ENCODE measurements at places on chromosomes 12 and 14. TPM values are rescaled to one million over a fixed set of nuclear protein-coding genes. Genes with fewer than 3 reads are reported as not detected.

DEPDC4 gene
- 5.5 TPM for total RNA-seq

C12orf50 gene
- not detected for total RNA-seq

RDH5 gene
- total RNA-seq, result 12.6 TPM

GPRC5D gene
- not detected for total RNA-seq

GNG2 gene
- total RNA-seq, result 2.7 TPM

TEP1 gene
- total RNA-seq, result 25.8 TPM

DNA sequence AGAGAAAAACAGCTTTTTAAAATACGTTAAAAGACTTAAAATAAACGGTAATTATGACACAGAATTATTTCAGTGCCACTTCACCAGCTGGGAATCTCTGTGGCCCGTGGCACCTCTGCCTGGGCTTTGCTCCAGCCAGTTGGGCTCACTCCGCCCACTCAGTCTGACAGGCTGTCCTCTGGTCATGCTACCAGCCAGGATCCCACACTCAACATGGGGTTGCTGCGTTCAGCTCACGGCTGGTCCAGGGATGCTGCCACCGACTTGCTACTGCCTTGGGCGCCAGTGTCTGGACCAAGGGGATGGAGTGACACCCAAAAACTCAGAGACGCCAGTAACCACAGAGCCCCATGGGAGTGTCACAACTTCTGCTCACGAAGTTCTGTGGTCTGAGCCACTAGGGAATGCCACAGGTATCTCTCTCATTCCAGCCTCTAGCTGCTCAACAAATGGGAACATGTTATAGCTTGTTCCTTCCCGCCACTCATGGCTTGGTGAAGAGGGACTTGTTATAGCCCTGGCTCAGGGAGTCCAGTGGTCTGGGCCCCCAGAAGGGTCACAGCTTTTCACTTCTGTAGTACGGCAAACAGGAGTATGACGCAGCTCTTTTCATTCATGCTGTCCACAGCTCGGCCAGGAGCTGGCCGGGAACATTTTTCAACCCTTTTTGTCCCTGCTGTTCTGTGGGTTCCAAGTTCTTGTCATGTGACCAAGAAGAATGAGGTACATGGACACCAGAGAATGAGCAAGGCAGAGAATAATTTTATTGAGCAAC, 23.4 kb upstream of the ATXN7L3B start:
- DNase-seq, result no peak

- DNase-seq, result no peak
Observed at GRCh38 chr14:77589099-77589498, 27.3 kb downstream of the SPTLC2 start.

DNA sequence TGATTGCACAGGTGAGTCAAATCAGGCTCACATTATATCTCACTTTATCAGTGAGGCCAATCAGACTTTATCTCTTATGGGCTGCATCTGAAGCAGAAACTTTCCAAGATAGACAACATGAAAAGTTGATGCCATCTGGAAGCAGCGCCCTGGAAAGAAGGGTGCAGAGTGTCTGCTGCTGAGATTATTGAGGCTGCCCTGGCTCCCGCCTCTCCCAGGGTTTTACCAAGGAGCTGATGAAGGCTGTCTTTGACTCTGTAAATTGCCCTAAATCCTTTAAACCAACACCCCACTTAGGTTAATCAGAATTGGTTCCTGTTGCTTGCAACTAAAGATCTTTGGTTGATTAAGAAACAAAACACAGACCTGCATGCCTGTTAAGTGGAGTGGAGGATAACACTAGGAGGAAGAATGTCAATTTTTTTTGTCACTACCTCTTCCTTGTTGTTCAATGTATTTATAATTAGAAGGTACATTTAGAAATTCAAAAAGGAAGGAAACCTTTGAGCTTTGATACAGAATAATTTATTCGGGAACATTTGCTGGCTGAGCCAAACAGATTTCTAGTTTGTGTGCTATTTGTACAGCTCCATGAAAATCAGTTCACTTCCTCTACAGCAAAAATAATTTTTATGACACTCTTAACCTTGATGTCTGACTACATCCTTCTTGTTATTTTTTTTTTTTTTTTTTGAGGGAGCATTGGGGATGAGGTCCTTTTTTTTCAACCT, 104.1 kb downstream of the VEZT start:
- no peak for DNase-seq

DNA sequence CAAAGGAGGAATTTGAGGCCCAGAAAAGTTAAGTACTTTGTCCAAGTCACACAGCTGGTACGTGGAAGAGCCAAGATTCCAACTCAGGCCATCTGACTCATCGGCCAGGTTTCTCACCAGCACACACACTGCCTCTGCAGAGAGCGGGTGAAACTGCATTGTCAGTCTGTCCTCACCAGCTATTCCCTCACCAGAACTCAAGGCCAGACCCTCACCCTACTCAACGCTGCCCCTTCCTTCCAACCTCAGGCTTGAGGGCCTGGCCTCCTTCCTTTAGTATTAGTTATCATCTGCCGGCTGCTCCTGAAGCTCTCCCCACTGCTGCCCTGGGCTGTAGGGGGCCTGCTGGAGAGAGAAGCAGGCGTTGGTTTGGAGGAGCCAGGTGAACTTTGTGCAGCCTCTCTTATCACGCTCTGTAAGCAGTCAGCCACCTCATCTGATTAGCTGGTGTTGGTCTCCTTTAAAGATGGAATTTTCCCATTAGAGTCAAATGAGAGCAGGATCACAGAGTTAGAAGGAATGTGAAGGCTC, 16.6 kb upstream of the PLEK2 start:
- DNase-seq, result no peak

- DNase-seq, result no peak
Observed at GRCh38 chr12:95944108-95944704, 1.1 kb downstream of the AMDHD1 start.

DNA sequence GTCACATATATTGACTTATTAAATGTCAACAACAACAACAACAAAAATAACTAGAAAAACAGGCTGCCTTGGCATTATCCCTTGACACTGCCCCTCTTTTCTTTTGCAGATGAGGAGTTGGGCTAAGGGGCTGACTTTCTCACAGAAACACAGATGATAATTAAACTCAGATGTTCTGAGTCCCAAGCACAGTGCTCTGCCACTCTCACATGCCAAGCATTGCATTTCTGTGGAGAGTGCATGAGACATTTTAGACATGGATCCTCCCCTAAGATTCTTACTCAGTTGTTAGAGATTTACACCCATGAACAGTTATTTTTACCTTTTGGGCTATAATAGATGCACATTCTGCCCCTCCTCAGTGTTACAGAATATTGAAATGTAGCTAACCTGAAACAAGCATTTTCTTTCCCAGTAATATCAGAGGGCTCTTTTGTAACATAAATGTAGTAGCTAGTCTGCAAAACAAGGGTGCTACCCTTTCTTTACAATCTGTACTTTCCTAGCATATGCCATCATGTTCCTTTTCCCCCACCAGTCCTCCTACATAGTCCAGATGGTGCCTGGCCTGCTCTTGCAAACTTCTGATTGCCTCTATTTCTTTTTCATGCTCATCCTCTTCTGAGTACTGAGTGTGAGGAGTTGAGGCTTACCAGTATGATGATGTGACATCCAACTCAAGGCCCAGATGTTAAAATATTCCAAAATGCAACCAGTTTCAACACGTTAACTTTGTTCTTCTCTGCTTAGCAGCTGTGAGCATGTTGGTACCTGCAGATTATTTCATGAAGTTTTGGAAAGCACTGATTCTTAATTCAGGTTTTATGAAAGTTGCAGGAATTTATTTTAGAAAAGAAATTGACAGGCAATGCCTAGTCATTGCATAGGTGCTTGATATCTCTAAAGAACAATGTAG, 125.0 kb upstream of the ATP2B1 start:
- DNase-seq, result no peak

- DNase-seq, result no peak
Observed at GRCh38 chr12:118590406-118591150, 214.2 kb downstream of the SUDS3 start.

DNA sequence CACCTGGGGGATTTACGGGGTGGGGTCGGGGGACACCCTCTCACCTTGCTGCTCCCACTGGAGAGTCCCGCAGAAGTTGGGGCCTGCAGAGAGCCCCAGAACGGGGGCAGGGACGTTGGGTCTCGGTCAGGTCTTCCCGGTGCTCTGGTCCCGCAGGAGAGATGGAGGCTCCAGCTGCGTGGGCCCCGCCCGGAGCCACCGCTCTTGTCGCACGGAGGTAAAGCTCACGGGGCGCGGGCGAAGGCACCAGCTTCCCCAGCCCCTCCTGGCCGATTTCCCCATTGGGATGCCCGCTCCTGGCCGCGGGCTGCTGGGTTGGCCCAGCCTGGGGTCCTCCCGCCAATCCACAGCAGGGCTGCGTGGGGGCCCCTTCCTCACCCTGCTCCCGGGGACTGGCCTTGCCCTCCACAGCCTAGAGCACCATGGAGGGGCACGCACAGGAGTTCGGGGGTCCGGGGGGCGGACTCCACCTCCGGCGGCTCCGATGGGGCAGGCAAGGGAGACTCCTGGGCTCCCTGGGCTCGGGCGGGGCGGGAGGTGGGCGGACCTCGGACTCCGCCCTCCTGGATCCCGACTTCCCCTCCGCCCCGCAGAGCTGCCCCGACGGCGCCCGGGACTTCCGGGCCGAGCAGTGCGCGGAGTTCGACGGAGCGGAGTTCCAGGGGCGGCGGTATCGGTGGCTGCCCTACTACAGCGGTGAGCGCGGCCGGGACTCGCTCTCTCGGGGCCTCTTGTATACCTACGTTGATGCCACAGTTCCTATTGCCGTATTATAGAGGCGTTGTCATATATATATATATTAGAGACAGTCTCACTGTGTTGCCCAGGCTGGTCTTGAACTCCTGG, 8.4 kb downstream of the PAPLN start:
- DNase-seq, result no peak

DNA sequence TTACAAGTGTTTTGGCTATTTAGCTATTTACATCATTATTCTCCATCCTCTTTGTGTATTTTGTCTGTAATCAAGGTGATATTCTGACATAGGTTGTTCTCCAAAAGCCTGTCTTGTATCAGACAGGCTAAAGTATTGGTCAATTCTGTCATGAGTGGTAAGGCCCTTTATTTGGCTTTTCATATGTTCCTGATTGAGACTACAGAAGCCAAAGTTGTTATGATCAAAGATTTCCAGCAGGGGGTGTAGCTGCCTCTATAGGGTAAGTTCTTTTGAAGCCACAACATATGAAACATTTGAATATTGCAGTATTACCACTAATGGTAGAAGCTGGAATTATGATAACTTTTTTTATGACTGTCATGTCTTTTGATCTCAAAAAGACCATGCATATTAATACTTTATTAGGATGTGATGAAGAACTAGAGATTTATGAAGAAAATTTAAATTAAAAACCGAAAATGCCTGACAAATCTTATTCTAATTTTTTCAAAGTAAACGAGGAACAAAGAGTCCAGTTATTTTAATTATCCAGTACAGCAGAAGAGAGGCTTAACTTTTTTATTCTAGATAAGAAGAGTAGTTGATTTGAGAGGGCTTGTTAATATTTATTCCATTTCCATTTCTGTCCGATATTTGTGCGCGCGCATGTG, 3.4 kb upstream of the ARHGAP5 start:
- DNase-seq, result peak; percentile 78

DNA sequence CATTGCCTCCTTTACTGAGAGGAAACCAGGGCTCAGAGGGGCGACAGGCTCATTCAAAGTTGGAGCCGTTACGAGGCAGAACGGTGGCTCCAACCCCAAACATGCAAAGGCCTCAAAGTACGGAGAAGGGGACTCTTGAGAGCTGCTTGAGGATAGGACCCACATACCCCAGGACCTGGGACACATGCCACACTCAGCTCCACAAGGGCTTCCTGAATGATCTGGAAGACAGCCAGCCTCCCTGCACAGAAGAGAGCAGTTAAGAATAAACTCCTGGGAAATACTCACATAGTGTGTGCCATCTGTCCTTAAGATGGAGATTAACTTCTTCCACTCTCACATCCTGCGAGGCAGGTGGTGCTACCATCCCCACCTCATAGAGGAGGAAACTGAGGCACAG, 26.6 kb upstream of the NXPH4 start:
- DNase-seq, result no peak

GRCh38 chr12:7483343-7483742, 20.2 kb downstream of the CD163 start:
- no peak for DNase-seq

DNA sequence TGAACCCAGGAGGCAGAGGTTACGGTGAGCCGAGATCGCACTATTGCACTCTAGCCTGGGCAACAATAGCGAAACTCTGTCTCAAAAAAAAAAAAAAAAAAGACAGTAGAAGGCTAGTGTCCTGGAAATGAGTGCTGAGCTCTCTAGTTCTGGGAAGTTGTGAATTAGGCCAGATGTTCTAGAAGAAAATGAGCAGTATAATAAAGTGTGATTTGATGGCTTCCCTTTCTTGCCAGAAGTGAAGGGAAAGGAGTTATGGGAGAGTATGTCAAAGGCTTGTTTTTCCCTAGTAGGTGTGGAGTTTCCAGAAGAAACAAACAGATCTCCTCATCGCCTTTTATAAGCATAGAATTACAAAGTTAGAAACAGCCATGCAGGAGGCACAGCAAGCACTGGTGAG, 20.5 kb downstream of the RNF212B start:
- no peak for DNase-seq

- DNase-seq, result no peak
Observed at GRCh38 chr12:117904051-117904450, 64.7 kb downstream of the KSR2 start.

- peak; percentile 11 for DNase-seq
Observed at GRCh38 chr12:58302487-58303011, 361.2 kb downstream of the ATP23 start.

DNA sequence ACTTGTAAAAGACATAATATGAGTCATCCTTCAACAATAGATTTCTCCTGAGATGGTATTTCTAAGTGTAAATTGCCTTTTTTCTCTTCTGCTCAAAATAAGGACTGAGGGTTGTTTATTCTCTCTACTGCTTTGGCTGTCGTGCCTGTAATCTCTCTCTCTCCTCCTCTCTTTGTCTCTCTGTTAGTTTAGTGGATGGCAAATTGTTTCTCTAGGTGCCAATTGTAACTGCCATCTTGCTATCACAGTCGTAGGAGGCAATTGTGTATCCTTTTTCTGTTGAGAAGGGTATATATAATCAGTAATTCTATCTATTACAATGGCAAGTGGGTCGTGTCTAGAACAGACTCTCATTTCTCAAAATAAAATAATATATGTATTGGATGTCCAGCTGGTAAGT, 545.0 kb upstream of the FBXO33 start:
- no peak for DNase-seq

- DNase-seq, result peak; percentile 21
Observed at GRCh38 chr14:77498120-77498979, at the start of gene ISM2. Gene ISM2 (minus strand): TSS chr14:77498816. CDS start chr14:77498793, 23 bp downstream.

GRCh38 chr12:105982022-105982421, 156.7 kb downstream of the NUAK1 start:
- DNase-seq, result no peak

- no peak for DNase-seq
Observed at GRCh38 chr14:87397499-87397898, 595.5 kb downstream of the GALC start.

- no peak for DNase-seq
Observed at GRCh38 chr12:111841236-111841749, 735 bp upstream of the MAPKAPK5 start.

GRCh38 chr14:104320611-104321086, 182.3 kb downstream of the KIF26A start:
- no peak for DNase-seq

- DNase-seq, result no peak
Observed at GRCh38 chr12:104864668-104865067, 93.4 kb downstream of the SLC41A2 start.
